ENCODE measurements at places on chromosomes 4 and X.

DNA sequence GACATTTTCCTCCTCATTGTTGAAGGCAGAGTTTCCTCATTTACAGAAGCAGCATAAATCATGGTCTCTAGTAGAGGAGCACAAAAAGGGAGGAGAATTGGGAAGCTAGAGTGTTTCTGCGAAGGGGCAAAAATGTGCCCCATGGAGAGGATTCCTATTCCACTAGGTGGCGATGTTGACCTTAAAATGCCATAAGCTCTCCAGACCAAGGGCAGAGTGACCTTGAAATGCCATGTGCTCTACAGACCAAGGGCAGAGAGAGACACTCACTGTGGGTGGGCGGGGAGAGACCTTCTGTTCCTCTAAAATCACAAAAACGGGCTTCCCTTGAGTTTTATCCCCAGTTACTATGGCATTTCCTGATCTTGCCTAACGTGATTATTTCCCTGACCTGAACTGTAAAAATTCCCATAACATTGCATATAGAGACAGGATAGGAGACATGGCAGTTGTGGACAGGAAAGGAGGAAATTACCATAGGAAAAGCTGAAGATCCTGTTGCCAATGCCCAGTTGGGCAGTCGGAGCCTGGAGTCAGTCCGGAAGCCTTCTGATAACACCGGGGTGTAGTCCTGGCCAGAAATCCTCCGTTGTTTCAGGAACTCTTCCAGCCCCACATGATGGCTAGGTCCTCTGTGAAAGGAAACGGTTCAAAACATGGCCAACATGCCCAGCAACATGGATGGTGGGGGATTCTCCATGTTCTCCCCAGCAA lies 567.7 kb downstream of the MAGEB5 start:
- no peak for DNase-seq

GRCh38 chr4:140330311-140330900 lies 43.0 kb upstream of the SCOC start:
- no peak for DNase-seq

DNA sequence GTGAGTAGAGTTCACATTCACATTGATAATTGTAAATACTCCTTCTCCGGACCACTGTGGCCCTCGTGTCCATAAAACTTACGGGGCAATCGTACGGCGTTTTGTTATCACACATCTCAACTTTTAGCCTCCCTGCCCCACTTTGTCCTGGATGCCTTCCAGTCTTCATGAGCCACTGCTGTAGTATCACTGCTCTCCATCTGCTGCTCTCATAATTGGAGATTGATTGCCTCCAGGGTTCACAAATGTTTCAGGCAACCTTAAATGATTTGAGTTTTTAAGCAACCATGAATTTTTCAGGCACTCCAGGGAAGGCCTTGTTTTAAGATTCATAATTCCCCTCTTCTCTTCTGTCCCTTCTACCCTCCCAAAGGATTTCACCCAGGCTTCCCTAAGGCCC lies 28.4 kb downstream of the ALPK1 start:
- DNase-seq: no peak

DNA sequence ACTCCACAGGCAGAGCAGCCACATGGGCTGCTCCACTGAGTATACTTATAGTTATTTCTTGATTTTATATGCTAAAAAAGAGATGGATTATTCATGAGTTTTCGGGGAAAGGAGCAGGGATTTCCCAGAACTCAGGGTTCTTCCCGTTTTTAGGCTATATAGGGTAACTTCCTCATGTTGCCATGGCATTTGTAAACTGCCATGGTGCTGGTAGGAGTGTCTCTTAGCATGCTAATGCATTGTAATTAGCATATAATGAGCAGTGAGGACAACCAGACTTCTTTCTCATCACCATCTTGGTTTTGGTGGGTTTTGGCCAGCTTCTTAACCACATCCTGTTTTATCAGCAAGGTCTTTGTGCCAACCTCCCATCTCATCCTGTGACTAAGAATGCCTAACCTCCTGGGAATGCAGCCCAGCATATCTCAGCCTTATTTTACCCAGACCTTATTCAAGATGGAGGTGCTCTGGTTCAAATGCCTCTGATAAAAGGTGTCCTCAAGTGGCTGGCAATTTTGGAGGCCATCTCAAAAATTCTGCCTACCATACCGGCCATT lies 213.0 kb upstream of the VEGFC start:
- DNase-seq: no peak

DNA sequence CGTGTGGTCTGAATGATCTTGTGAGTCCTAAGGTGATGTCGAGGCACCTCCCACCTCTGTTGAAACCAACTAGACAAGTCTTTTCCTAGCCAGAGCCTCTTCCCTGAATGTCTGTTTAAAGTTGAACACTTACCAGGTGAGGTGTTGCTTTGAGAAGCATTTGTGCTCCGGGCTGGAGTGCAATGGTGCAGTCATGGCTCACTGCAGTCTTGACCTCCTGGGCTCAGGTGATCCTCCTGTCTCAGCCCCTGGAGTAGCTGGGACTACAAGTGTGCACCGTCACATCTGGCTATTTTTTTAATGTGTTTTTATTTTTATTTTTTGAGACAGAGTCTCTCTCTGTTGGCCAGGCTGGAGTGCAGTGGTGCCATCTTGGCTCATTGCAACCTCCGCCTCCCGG lies 18.1 kb downstream of the RNF4 start:
- DNase-seq: no peak

DNA sequence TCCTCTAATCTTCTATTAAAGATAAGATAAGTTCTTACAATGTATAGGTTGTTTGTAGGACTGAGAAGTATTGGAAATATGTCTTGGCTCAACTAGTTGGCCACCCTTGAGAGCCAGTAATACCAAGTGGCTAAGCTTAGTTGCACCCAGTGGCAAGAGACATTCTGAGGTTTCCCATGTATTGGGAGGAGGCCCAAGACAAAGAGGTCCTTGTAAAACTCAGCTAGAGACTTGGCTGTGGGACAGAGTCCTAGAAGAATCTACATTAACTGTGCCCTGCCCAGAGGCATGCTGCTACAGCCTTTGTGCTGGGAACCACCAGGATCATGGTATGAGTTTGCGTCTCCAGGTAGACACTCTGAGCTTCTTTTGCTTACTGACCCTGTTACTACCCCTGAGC lies 41.9 kb upstream of the SLC4A4 start:
- no peak for DNase-seq

DNA sequence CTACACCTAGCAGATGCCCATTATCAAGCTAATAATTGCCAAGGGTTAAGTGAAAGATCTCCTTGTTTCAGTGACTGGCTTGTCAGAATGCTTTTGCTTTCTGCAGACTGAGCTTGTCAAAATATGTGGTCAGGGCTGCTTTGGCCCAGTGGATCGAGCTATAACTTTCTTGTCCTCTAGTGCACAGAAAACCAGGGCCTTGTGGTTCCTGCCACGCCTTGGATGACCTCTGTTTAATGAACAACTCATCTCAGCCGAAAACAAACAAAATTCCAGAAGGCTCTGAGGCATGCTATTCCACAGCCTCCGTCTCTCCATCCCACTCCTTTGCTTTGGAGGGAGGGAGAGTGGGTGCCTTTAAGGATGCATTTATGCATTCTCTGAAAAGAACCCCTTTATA lies 11.3 kb downstream of the EVC start:
- DNase-seq: no peak

- no peak for DNase-seq
Observed at GRCh38 chr4:186217733-186218293, 9.5 kb upstream of the KLKB1 start.

DNA sequence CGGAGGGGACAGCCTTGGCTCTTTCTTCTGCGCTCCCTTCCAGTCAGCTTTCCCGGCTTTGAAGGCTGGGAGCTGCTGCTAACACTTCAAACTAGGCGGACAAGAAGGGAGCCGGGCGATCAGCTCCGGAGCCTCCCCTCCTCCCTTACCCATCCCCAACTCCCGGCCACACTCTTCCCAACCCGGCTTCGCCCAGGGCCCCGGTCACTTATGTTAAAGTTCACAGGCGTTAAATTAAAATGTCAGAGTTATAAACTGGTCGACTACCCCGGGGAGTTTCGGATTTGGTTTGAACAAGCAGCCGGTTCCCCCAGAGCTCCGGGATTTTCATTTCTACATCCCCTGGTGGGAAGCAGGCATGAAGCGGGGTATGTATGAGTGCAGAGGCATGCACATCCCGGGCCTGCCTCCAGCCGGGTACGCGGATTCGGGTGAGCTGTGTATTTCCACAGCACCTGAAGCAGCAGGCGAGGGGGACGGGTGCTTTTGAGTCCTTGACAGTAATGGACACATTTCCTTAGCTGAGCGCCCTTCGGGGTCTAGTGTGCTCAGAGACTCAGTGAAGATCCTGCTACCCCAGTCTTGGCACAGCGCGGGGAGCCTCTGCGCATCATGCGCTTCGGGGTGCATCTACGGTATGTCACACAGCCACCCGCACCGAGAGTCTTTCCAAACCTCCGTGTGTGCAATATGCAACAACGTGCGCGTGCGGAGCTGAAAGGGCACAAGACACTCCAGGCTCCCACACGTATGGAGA lies 880 bp downstream of the UNC5C start:
- no peak for DNase-seq

DNA sequence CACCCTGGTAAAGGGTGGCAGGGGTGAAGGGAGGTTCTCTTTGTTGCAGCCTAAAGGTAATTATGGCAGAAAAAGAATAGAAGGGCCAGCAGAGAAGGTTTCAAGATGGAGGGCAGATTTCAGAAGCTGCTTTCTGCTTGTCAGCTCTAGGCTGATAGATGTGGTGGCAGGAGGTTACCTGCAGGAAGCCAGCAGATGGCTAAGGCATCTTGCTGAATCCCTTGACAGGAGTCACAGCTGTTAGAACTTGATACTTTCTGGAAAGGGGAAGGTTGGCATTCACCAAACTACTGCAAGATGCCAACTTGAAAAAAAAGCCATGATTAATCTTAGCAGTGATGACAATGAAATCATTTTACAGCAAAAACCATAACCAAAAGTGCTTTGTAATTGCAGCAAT lies 69.5 kb upstream of the CBLL2 start:
- no peak for DNase-seq

- DNase-seq: no peak
Observed at GRCh38 chr4:53199356-53199755, 166.5 kb downstream of the SCFD2 start.

- DNase-seq: no peak
Observed at GRCh38 chr4:96471956-96472867, 632.3 kb downstream of the PDHA2 start.
